LHCN-M2 (cell line): ENCODE measurements at places on chromosomes 7 and 10. TPM values are rescaled to one million over a fixed set of nuclear protein-coding genes. Genes with fewer than 3 reads are reported as not detected.

DNA sequence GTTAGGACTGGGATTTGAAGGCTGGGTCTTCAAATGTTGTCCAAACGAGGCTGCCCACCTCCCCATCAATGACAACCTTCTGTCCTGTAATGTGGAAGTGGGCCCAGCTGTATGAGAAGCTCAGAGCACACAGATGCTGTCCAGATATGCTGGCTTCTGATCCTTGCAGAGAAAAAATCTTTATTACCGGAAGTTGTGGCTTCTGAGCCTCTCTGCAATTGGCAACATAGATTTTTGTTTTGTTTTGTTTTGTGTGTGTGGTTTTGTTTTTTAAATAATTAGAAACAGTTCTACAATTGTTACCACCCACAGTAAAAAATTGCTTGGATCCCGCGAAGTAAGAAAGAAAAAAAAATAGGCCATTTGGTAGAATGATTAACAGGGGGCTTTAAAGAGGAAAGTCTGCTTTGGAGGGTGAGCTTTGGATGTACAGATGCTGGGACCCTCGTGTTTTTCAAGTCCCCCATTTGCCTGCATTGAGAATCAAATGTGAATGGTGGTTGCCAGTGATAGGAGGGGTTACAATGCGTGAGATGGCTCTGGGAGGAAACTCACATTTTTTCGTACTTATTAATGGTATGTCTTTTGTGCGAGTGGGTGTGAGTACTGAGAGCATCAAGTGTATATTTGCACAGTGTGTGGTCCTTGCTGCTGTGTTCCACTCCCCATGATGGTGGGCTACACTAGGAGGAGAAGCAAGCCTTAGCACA is 153.2 kb downstream of the TCF7L2 start:
- DNase-seq, result no peak

DNA sequence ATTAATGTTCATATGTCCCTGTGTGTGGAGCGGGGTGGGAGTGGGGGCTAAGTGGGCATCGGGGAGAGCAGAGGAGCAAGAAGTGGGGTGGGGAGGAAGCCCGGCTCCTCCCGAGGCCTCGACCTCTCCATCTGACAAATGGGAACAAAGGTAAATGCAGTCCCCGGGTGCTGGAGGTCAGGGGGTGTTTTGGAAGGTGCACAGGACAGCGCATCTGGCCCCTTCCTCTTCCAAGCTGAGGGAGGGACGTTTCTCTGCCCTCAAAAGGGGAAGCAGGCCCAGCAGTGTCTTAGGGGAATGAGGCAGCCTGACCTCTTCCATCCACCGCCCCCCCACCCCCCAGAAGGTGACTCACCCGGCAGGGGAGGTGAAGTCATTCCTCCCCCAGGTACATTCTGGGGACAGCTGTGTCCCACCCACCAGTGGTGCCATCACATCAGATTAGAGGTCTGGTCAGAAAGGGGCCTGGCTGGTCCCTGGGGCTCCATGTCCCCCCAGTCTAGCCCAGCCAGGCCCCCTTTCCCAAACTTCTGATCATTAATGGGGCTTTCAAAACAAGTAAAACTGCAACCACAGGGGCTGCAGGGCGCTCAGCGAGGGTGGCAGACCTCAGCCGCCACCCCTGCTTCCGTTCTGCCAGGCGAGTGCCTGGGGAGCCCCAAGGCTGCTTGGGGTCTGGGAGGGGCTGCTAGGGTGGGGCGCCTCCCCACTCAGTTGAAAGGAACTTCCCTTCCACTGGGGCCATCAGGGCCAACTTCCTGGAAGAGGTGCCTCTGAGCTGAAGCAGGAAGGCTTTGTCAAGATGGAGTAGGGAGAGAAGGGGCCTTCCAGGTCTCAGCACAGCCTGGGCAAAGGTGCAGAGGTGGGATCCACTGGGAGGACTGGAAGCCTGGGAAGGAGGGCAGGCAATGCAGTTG is 10.8 kb downstream of the LFNG start:
- peak; percentile 62 for DNase-seq

DNA sequence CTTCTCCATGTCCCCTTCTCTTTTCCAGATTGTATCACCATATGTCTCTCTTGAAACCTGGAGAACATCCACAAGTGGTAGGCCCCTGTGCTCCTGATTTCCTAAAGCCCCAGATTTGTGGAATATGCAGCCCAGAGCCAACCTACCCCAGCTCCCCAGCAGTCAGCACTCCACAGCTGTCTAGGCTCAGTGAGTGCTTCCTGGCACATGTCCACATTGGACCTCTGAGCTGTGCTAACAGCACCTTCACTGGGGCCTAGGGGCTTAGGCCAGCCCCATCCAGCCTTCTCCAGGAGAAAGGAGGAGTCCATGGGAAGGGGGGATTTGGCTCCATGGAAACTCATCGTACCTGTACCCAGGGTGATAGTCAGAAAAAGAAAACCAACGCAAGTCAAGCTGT is 192.7 kb downstream of the FGFR2 start:
- DNase-seq, result no peak

DNA sequence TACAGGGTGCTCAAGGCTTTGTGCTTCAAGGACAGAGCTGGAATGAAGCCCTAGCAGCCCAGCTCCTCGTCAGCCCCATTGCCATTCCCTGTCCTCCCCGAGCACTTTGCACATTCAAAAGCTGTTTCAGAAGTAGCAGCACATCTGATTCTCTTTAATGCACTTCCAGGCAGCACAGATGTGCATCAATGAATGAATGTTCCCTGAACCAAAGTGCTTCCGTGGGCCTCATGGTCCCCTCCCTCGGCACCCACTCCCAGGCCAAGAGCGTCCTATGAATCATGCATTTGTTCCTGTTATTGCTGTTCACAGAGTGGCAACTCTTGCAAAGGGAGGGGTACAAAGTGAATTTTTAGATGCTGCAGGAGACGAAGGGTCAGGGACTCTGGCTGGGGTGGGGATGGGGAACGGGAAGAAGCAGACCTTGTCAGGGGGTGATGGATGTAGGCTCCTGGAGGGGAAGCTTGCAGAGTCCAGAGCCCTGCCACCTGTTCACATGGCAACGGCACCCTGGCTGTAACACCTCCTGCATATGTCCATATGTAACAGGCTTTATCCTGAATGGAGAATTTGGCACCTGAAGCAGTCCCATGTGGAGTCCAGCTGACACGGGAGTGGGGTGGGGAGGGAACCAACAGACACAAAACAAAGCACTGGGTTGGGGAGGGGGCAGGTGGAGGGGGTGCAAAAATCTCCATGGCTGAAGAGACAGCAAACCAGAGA is 62.2 kb upstream of the BAIAP2L1 start:
- DNase-seq, result no peak

GRCh38 chr7:7164591-7164990 is 17.8 kb upstream of the C1GALT1 start:
- DNase-seq, result no peak

DNA sequence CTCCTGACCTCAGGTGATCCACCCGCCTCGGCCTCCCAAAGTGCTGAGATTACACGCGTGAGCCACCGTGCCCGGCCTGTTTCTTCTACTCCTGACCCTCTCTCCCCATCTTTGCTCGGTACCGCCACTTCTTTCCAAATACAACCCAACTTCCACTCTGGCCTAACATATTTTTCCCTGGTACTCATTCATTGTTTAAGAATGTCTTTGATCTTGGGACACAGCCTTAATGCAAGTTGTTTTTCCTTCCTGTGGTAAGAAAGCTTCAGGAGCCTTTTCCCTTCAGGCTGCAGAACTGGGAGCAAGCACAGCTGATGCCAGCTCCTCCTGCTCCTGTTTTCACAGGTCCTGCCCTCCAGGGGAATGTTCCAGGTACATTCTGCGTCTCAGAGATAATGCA is 13.7 kb downstream of the CALML3 start:
- no peak for DNase-seq

DNA sequence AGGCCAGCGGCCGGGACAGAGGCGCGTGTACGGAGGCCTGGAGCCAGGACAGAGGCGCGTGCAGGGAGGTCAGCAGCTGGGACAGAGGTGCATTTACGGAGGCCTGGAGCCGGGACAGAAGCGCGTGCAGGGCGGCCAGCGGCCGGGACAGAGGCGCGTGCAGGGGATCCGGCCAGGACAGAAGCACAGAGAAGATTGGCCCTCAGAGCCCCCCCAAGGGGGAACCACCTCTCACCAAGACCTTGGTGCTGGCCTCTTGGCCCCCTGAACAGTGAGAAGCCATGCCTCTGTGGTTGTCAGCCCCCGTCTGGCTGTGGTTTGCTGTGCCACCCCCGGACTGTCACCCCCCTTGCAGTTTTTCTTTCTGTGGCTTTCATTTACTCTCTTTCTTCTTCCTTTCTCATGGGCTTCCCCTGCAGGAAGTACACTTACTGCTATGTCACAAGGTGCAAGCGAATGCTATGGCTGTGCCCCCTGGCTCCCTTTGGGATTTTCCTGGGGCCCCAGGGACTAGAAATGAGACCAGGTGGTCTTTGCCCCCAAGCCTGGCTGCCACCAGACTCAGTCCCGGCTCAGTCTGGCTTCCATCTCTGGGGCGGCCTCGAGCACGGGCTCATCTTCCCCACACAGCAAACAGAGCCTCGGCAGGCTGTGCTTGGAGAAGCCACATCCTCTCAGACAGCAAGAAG is 41.1 kb downstream of the INSIG1 start:
- no peak for DNase-seq

GRCh38 chr7:156635529-156636385 is 4.8 kb upstream of the RNF32 start:
- DNase-seq, result no peak

GRCh38 chr7:130022115-130022514 is 29.1 kb downstream of the ZC3HC1 start:
- DNase-seq, result no peak

DNA sequence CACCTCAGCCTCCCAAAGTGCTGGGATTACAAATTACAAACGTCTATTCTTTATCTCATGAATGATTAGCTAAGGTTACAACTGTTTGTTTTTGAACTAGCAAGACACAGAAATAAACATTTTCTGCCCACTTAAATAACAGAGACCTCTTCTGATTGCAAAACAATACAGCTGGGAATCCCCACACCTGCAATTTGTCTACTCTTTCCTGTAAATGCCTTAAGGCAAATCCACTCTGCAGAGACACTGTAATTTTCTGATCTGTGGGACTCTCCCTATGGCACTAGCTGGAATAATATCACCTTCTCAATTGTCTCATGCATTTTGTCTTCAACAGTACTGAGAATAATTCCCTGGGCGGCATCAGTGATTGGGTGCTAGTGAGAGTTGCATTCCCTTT is 149.3 kb upstream of the FAM3C start:
- DNase-seq, result no peak

GRCh38 chr7:36686499-36686898 is 37.8 kb downstream of the AOAH start:
- DNase-seq, result peak; percentile 27

- no peak for DNase-seq
These were observed 4.6 kb downstream of the PAPOLB start for GRCh38 chr7:4857189-4857588.

- DNase-seq, result peak; percentile 97
These were observed 22.4 kb downstream of the STN1 start for GRCh38 chr10:103895411-103896186.

GRCh38 chr7:155893664-155894063 is 81.4 kb upstream of the SHH start:
- DNase-seq, result no peak

DNA sequence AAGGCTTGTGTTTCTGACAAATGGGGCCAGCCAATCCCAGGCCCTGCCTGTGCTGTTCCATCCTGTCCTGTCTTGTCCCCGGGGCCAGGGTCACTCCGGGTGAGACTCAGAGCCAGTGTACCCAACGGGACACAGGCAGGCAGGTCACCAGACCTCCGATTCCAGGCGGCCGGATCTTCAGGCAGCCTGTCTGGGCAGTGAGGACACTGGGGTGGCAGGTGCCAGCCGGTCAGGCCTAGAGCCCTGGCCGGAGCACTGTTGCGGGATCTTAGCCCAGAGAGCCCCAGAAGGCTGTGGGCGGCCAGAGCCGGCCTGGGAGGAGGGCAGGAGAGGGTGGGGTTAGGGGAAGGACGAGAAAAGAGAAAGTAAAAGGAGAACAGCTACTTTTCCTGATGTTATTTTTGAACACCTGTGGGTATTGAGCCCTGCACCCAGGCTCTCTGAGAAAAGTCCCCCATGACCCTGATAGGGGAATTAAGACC is 134.3 kb upstream of the TNRC18 start:
- DNase-seq, result peak; percentile 50

GRCh38 chr7:116101704-116102103 is 71.1 kb upstream of the TFEC start:
- peak; percentile 39 for DNase-seq

DNA sequence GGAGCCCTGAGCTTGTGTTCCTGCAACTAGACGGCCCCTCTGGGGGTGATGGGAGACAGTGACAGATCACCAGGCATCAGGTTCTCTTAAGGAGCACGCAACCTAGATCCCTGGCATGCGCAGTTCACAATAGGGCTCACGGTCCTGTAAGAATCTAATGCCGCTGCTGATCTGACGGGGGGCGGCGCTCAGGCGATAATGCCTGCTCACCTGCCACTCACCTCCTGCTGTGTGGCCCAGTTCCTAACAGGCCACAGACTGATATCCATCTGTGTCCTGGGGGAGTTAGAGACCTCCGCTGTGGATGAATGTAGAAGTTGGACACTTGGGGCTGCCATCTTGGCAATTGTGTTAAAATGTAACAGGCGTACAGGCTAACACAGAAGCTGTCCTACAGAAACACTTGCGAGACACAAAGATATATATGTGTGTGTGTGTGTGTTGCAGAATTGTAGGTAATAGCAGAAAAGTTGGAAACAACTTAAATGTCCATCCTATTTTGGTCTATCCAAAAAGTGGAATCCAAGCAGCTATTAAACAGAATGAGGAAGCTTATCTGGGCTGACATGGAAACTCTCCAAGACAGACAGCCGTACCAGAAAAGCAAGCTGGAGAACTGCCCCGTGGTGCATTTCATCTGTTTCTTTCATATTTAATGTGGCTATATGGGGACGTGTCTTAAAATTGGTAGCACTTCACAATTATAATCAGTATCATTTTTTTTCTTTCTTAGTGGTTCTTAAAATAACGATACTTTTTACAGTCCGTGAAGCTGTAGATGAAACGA is 82.8 kb downstream of the MKI67 start:
- DNase-seq, result no peak

- DNase-seq, result peak; percentile 79
These were observed 53.8 kb downstream of the ARL5B start for GRCh38 chr10:18713077-18713476.

DNA sequence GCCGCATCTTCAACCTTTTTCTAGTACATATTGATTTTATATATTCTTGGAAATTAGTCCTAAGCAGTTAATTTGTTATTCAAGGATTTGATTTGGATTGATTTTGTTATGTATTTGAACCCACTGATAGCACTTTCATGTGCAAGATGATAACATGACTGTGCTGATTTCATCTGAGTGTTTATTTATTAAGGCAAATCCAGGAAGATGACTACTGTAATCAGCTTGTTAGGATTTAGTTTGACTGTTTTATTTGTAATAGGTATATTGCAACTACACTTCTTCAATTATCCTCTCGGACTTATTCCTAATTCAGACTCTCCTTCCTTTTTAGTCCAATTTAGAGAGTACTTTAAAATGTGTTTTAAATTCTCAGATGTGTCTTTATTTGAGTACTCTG is 75.1 kb upstream of the PRKG1 start:
- DNase-seq, result no peak

AKR1E2 gene
- 0.19 TPM in 1 of 2 replicates, not detected in the other for total RNA-seq

LIPM gene
- total RNA-seq, result not detected in 2 replicates

ASB15 gene
- not detected in 2 replicates for total RNA-seq

CTAGE8 gene
- 0.06 and 0.17 TPM in 2 replicates for total RNA-seq

LOXL4 gene
- total RNA-seq, result 0.19 and 0.46 TPM in 2 replicates

ANXA8 gene
- total RNA-seq, result not detected in 2 replicates

OPN1SW gene
- total RNA-seq, result 1.7 and 2.1 TPM in 2 replicates

OR2A7 gene
- not detected in 2 replicates for total RNA-seq

TYW1B gene
- total RNA-seq, result 1.2 and 1.5 TPM in 2 replicates

PILRA gene
- total RNA-seq, result not detected in 2 replicates

GIMAP8 gene
- 0.06 TPM in 1 of 2 replicates, not detected in the other for total RNA-seq
